ENCODE measurements at places on chromosomes 12 and 14.
A peak's percentile ranks its signal among the peaks of the same experiment; 100 is the strongest.

GRCh38 chr14:71534506-71534905, 397.7 kb upstream of the RGS6 start:
- peak; percentile 51 for DNase-seq

DNA sequence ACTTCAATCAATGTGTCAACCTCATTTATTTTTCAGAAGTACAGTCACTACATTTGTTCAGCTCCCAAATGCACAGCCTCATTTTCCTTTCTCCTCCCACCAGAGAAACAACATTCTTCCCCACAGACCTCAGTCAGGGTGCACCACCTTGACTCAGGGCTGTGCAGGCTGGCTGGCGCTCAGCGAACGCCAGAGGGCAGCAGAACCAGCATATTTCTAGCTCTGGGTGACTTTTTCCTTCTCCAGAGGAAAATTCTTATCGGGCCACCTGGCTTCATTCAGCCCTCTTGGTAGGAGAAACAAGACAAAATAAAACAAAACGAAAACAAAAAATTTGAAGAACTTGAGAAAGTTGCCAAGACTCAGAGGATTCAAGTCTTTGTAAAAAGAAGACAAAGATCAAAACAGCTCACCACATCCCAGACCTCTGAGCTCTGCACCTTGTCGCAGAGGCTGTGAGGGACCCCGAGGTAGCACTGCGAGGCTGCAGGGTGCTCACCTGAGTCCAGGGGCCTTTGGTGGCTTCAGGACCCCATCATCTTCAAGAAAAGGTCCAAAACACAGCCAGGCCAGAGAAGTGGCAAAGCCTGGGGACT, 33.7 kb downstream of the PAH start:
- peak; percentile 34 for DNase-seq

- no peak for DNase-seq
These were observed 13.3 kb downstream of the DNM1L start for GRCh38 chr12:32692358-32692757.

- DNase-seq = no peak
These were observed 13.9 kb downstream of the SETD3 start for GRCh38 chr14:99466758-99467157.

DNA sequence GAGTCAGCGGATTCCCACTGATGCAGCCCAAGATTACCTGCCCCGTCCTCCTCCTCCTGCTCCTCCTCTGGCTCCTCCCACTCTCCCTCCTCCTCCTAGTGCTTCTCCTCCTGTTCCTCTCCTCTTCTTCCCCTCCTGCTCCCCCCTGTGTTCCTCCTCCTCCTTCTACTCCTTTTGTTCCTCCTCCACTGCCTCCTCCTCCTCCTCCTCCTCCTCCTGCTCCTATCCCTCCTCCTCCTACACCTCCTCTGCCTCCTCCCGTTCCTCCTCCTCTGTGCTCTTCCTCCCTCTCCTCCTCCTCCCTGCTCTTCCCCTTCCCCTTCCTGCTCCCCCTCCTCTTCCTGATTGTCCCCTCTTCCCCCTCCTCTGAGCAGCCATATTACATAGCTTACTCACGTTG, 141.3 kb downstream of the CACNA1C start:
- no peak for DNase-seq

GRCh38 chr14:78314484-78314883, 144.3 kb downstream of the NRXN3 start:
- no peak for DNase-seq

DNA sequence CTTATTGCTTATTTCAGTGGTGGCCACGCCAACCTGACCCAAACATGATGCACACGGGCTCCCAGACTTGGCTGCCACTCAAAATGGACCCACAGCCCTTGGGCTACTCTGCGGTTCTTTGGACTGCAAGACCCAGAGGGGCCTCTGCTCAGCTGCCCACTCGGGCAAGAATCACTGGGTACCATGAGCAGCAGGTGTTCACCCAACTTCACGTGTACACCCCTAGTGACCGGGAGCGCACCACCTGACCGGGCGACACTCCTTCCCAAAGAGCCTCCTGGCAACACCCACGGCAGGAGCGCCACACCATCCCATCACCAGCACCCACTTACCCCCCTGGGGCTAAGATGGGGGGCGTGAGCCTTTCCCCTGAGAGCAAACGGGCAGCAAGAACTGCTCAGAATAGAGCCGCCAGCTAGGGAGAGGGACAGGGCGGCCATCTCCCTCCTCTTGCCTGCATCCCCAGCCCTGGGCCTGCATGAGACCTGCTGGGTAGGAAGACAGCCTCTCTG, 32.0 kb downstream of the CCNK start:
- no peak for DNase-seq

Data from G401 (cell line).